ENCODE measurements at places on chromosomes 1 and 21. TPM values are rescaled to one million over a fixed set of nuclear protein-coding genes. Genes with fewer than 3 reads are reported as not detected.

GRCh38 chr21:35226968-35227744 lies 178.1 kb upstream of the RUNX1 start:
- H3K27ac ChIP-seq: peak overlapping the region; percentile 94
- H3K27me3 ChIP-seq: no peaks in the 10 kb centered on the region
- peaks cover 33% of the 10 kb centered on the region for H3K4me1 ChIP-seq
- no peaks in the 10 kb centered on the region for H3K36me3 ChIP-seq

GRCh38 chr1:213621077-213621476 lies 366.7 kb upstream of the PROX1 start:
- H3K27ac ChIP-seq: no peak overlapping the region
- no peak for DNase-seq
- H3K27me3 ChIP-seq: no peaks in the 10 kb centered on the region
- H3K36me3 ChIP-seq: no peaks in the 10 kb centered on the region

- no peak for DNase-seq
- H3K4me3 ChIP-seq: no peak overlapping the region
- peaks cover 3% of the 10 kb centered on the region for H3K4me1 ChIP-seq
- H3K27ac ChIP-seq: no peak overlapping the region
Observed at GRCh38 chr1:23444104-23444533, 19.6 kb upstream of the TCEA3 start.

- H3K27ac ChIP-seq: no peak overlapping the region
- H3K4me3 ChIP-seq: no peak overlapping the region
- H3K27me3 ChIP-seq: peaks cover 35% of the 10 kb centered on the region
Observed at GRCh38 chr1:205240118-205240517, 12.4 kb downstream of the TMCC2 start.

DNA sequence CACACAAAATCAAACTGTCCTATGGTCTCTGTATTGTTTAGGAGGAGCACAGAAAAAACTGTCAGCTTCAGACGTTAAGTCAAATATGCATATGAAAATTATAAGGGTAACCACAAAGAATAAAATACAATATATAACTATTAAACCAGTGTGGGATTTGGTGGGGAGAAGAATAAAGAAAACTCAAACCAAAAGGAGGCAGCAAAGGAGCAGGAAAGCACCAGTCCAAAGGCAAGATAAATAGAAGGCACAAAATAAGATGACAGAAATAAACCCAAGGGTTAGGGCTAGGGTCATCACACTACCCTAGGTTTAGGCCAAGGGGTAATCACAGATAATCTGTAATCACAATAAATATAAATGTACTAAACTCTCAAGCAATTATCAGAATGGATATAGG lies 32.8 kb downstream of the DLGAP3 start:
- peaks cover 17% of the 10 kb centered on the region for H3K27me3 ChIP-seq
- H3K4me1 ChIP-seq: peaks cover 14% of the 10 kb centered on the region
- peaks cover 6% of the 10 kb centered on the region for H3K36me3 ChIP-seq
- DNase-seq: no peak

- H3K27me3 ChIP-seq: no peaks in the 10 kb centered on the region
- no peak overlapping the region for H3K4me3 ChIP-seq
- H3K4me1 ChIP-seq: peaks cover 55% of the 10 kb centered on the region
- peak overlapping the region; percentile 90 for H3K27ac ChIP-seq
- H3K36me3 ChIP-seq: peaks cover 5% of the 10 kb centered on the region
- no peak for DNase-seq
Observed at GRCh38 chr1:27884006-27884954, 11.9 kb downstream of the THEMIS2 start.

DNA sequence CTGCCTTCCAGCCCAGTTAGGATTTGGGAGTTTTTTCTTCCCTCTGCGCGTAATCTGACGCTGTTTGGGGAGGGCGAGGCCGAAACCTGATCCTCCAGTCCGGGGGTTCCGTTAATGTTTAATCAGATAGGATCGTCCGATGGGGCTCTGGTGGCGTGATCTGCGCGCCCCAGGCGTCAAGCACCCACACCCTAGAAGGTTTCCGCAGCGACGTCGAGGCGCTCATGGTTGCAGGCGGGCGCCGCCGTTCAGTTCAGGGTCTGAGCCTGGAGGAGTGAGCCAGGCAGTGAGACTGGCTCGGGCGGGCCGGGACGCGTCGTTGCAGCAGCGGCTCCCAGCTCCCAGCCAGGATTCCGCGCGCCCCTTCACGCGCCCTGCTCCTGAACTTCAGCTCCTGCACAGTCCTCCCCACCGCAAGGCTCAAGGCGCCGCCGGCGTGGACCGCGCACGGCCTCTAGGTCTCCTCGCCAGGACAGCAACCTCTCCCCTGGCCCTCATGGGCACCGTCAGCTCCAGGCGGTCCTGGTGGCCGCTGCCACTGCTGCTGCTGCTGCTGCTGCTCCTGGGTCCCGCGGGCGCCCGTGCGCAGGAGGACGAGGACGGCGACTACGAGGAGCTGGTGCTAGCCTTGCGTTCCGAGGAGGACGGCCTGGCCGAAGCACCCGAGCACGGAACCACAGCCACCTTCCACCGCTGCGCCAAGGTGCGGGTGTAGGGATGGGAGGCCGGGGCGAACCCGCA lies at the start of gene PCSK9:
Gene PCSK9, plus strand, starts transcription at position 207 of the 741 bp plus-strand sequence. Its CDS starts 290 bp downstream, at position 497.
- H3K4me3 ChIP-seq: peak within 1 kb of the TSS; percentile 9
- H3K4me1 ChIP-seq: peaks cover 3% of the 10 kb centered on the region
- H3K36me3 ChIP-seq: peaks cover 3% of the 10 kb centered on the region
- no peak for DNase-seq

- DNase-seq: no peak
- H3K36me3 ChIP-seq: no peaks in the 10 kb centered on the region
- no peak overlapping the region for H3K27ac ChIP-seq
- H3K27me3 ChIP-seq: no peaks in the 10 kb centered on the region
- H3K4me3 ChIP-seq: no peak overlapping the region
Observed at GRCh38 chr1:105830571-105831146, 1225.8 kb upstream of the PRMT6 start.

GRCh38 chr1:74012583-74012982 lies 185.4 kb downstream of the LRRIQ3 start:
- H3K27ac ChIP-seq: no peak overlapping the region
- H3K27me3 ChIP-seq: no peaks in the 10 kb centered on the region
- peaks cover 3% of the 10 kb centered on the region for H3K4me1 ChIP-seq

- H3K4me3 ChIP-seq: no peak overlapping the region
- no peaks in the 10 kb centered on the region for H3K4me1 ChIP-seq
- DNase-seq: no peak
- H3K36me3 ChIP-seq: peaks cover 4% of the 10 kb centered on the region
- no peak overlapping the region for H3K27ac ChIP-seq
Observed at GRCh38 chr21:41835711-41836154, 43.4 kb downstream of the PRDM15 start.

GRCh38 chr1:233544304-233544703 lies 69.6 kb upstream of the KCNK1 start:
- no peaks in the 10 kb centered on the region for H3K36me3 ChIP-seq
- no peak for DNase-seq
- H3K27me3 ChIP-seq: peaks cover 23% of the 10 kb centered on the region
- H3K4me1 ChIP-seq: no peaks in the 10 kb centered on the region

GRCh38 chr1:169202791-169203665 lies 96.5 kb downstream of the ATP1B1 start:
- no peaks in the 10 kb centered on the region for H3K27me3 ChIP-seq
- no peak overlapping the region for H3K4me3 ChIP-seq
- H3K4me1 ChIP-seq: no peaks in the 10 kb centered on the region

GRCh38 chr1:234541286-234541975 lies 62.5 kb upstream of the TARBP1 start:
- H3K27ac ChIP-seq: no peak overlapping the region
- H3K36me3 ChIP-seq: no peaks in the 10 kb centered on the region
- H3K27me3 ChIP-seq: peaks cover 22% of the 10 kb centered on the region
- H3K4me1 ChIP-seq: peaks cover 17% of the 10 kb centered on the region
- H3K4me3 ChIP-seq: no peak overlapping the region

GRCh38 chr1:13808729-13809131 lies 108.7 kb downstream of the PRDM2 start:
- H3K4me1 ChIP-seq: peaks cover 47% of the 10 kb centered on the region
- peak overlapping the region; percentile 71 for H3K27ac ChIP-seq
- no peak overlapping the region for H3K4me3 ChIP-seq
- no peaks in the 10 kb centered on the region for H3K27me3 ChIP-seq

GRCh38 chr21:33101300-33101911 lies 31.5 kb downstream of the OLIG1 start:
- peaks cover 49% of the 10 kb centered on the region for H3K27me3 ChIP-seq
- H3K4me1 ChIP-seq: no peaks in the 10 kb centered on the region
- H3K36me3 ChIP-seq: no peaks in the 10 kb centered on the region
- no peak for DNase-seq
- H3K27ac ChIP-seq: no peak overlapping the region

GRCh38 chr1:154714638-154715037 lies 106.7 kb upstream of the ADAR start:
- no peak overlapping the region for H3K27ac ChIP-seq
- H3K4me3 ChIP-seq: no peak overlapping the region
- H3K27me3 ChIP-seq: peaks cover 10% of the 10 kb centered on the region
- H3K4me1 ChIP-seq: peaks cover 12% of the 10 kb centered on the region
- H3K36me3 ChIP-seq: no peaks in the 10 kb centered on the region

GRCh38 chr1:231311720-231312431 lies 25.8 kb downstream of the EXOC8 start:
- H3K36me3 ChIP-seq: peaks cover 2% of the 10 kb centered on the region
- no peak for DNase-seq
- peaks cover 6% of the 10 kb centered on the region for H3K4me1 ChIP-seq
- H3K4me3 ChIP-seq: peak overlapping the region; percentile 1
- H3K27ac ChIP-seq: no peak overlapping the region
- H3K27me3 ChIP-seq: peaks cover 9% of the 10 kb centered on the region

- H3K27me3 ChIP-seq: no peaks in the 10 kb centered on the region
- no peak for DNase-seq
- H3K4me1 ChIP-seq: peaks cover 22% of the 10 kb centered on the region
- H3K27ac ChIP-seq: no peak overlapping the region
- H3K36me3 ChIP-seq: no peaks in the 10 kb centered on the region
Observed at GRCh38 chr1:228161362-228161761, 4.2 kb upstream of the IBA57 start.

GRCh38 chr1:185838111-185838510 lies 103.9 kb downstream of the HMCN1 start:
- H3K27ac ChIP-seq: no peak overlapping the region
- H3K27me3 ChIP-seq: peaks cover 14% of the 10 kb centered on the region
- DNase-seq: no peak
- no peaks in the 10 kb centered on the region for H3K4me1 ChIP-seq

DNA sequence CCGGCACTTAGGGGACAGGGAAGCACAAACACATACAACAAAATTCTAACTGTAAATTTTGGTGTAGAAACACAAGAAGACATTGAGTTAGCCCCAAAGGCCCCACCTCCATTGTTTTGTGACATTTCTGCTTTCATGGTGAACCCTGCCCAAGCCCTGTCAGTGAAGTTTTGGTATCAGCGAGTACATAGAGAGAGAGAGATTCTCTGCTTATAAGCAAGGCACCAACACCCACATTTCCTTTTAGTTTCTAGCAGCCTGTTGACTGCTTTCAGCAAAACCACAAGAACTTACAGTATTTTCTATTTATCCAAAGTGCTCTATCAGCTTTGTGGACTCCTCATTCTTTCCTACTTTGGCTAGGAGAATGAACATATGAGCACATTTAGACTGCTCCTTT lies 24.0 kb downstream of the ZNF124 start:
- peaks cover 2% of the 10 kb centered on the region for H3K36me3 ChIP-seq
- H3K27me3 ChIP-seq: no peaks in the 10 kb centered on the region
- no peak overlapping the region for H3K27ac ChIP-seq
- no peak for DNase-seq

GRCh38 chr1:41322835-41323234 lies 38.4 kb upstream of the FOXO6 start:
- H3K36me3 ChIP-seq: peaks cover 2% of the 10 kb centered on the region
- H3K4me3 ChIP-seq: no peak overlapping the region
- H3K4me1 ChIP-seq: peaks cover 4% of the 10 kb centered on the region
- DNase-seq: no peak
- no peak overlapping the region for H3K27ac ChIP-seq

The NECTIN4 gene
- not detected for total RNA-seq

The PTPN22 gene
- total RNA-seq: 40.8 TPM

The AMPD1 gene
- not detected for total RNA-seq

The CTSK gene
- total RNA-seq: 10.4 TPM

The SPAG17 gene
- not detected for total RNA-seq

The TEDDM1 gene
- total RNA-seq: not detected

The GNAT2 gene
- not detected for total RNA-seq

The VWA1 gene
- total RNA-seq: not detected

The F3 gene
- total RNA-seq: 0.50 TPM
